ENCODE measurements at places on chromosomes 3 and 15.

GRCh38 chr3:16114429-16114828 is 60.1 kb upstream of the GALNT15 start:
- H3K4me1 ChIP-seq, result no peaks in the 10 kb centered on the region
- no peak for DNase-seq
- no peaks in the 10 kb centered on the region for H3K36me3 ChIP-seq
- H3K27ac ChIP-seq, result no peak overlapping the region
- peaks cover 4% of the 10 kb centered on the region for H3K27me3 ChIP-seq

DNA sequence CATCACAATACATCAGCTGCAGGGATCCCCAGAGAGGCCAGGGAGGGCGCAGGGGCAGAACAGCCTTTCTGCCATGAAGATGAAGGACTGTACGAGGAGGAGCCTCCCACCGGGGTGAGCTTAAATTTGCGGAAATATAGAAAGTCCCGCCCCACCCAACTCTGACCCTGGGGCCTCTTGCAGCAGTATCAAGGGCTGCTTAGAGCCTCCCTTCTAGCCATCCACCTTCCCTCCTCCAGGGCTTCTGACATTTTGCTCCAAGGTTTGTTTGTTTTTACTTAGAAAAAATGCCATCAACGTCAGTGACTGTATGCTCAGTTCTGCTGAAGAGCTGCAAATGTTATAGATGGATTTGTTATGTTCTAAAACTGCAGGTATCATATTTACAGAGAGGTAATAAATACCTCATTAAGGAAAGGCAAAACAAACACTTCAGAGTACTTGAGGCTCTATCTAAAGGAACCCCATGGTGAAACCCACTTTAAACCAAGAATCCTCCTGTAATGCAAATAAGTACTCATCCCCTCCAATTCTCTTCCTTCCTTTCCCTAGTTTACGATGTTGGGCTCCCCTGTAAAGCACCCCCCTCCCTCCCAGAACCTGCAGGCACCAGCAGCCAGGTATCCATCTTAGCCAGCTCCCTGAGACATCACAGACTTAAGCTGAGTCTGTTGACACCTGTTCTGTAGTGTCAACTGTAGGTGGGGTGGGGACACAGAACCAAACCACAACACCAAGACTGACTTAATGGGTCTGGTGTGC is 30.5 kb downstream of the RFTN1 start:
- H3K4me3 ChIP-seq, result no peak overlapping the region
- H3K36me3 ChIP-seq, result peaks cover 5% of the 10 kb centered on the region
- H3K27me3 ChIP-seq, result no peaks in the 10 kb centered on the region
- H3K4me1 ChIP-seq, result peaks cover 25% of the 10 kb centered on the region

GRCh38 chr15:80208758-80209734 is 43.0 kb downstream of the CTXND1 start:
- H3K27me3 ChIP-seq, result no peaks in the 10 kb centered on the region
- H3K4me1 ChIP-seq, result no peaks in the 10 kb centered on the region
- H3K27ac ChIP-seq, result no peak overlapping the region

GRCh38 chr15:69857686-69858391 is 239.9 kb downstream of the TLE3 start:
- H3K36me3 ChIP-seq, result no peaks in the 10 kb centered on the region
- H3K27ac ChIP-seq, result no peak overlapping the region
- peaks cover 10% of the 10 kb centered on the region for H3K4me1 ChIP-seq
- H3K27me3 ChIP-seq, result no peaks in the 10 kb centered on the region
- no peak overlapping the region for H3K4me3 ChIP-seq
- DNase-seq, result no peak

GRCh38 chr3:108791473-108791872 is 31.1 kb upstream of the TRAT1 start:
- H3K4me1 ChIP-seq, result no peaks in the 10 kb centered on the region
- H3K36me3 ChIP-seq, result no peaks in the 10 kb centered on the region
- H3K4me3 ChIP-seq, result no peak overlapping the region
- DNase-seq, result no peak

GRCh38 chr15:66481107-66481856 is 16.3 kb downstream of the SNAPC5 start:
- H3K27me3 ChIP-seq, result no peaks in the 10 kb centered on the region
- no peak overlapping the region for H3K27ac ChIP-seq
- no peak overlapping the region for H3K4me3 ChIP-seq
- peaks cover 30% of the 10 kb centered on the region for H3K36me3 ChIP-seq
- no peak for DNase-seq
- no peaks in the 10 kb centered on the region for H3K4me1 ChIP-seq

DNA sequence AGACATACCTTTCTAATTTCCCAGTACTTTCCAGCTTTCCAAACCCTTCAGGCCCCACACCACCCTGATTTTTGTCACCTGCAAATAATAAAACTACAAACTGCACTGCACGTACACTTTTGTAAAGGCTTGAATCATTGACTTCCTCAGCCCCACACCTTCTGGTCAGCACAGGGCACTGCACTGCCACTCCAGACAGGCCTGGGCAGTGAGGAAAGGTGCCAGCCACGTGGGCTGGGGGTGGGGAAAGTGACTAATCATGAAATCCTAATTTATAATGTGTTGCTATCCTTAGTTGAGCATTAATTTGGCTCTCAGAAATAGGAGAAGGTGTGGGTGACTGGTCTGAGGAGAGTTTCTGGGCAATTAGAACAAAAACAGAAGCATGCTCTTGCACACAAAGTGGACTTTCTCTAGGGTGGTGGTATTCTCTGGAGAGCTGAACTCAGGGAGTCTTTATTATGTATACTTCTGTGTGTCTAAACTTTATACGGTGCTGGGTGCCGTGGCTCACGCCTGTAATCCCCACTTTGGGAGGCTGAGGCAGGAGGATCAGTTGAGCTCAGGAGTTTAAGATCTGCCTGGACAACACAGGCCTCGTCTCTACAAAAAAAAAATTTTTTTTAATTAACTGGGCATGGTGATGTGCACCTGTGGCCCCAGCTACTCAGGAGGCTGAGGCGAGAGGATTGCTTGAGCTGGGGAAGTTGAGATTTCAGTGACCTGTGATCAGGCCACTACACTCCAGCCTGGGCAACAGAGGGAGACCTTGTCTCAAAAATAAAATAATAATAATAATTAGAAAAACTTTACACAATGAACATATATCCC is 58.2 kb upstream of the FLNB start:
- DNase-seq, result no peak
- H3K27me3 ChIP-seq, result no peaks in the 10 kb centered on the region
- H3K36me3 ChIP-seq, result no peaks in the 10 kb centered on the region
- no peaks in the 10 kb centered on the region for H3K4me1 ChIP-seq

GRCh38 chr3:11618904-11619303 is 24.8 kb downstream of the VGLL4 start:
- DNase-seq, result no peak
- H3K36me3 ChIP-seq, result no peaks in the 10 kb centered on the region
- H3K4me3 ChIP-seq, result no peak overlapping the region
- H3K27ac ChIP-seq, result no peak overlapping the region
- H3K27me3 ChIP-seq, result no peaks in the 10 kb centered on the region

GRCh38 chr3:29486917-29487316 is 206.0 kb downstream of the RBMS3 start:
- H3K27me3 ChIP-seq, result no peaks in the 10 kb centered on the region
- H3K4me1 ChIP-seq, result no peaks in the 10 kb centered on the region
- H3K4me3 ChIP-seq, result no peak overlapping the region
- H3K27ac ChIP-seq, result no peak overlapping the region
- no peak for DNase-seq

DNA sequence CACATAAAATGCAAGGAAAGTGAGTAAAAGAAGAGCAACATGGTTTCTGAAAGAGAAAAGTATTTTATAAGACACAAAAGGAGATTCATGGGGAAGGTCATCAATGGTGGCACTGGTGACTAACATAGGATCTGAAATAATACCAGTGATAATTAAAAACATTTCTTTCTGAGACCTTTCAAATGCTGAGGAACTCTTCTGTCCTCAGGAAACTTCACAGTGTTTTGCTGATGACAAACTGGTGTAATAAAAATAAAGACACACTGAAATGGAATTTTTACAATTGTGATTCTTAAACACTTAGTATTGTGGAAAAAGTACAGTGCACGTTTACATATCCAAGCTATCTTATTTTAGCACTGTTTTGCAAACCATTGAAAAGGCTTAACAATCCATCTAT is 80.4 kb upstream of the ZBTB20 start:
- DNase-seq, result no peak
- no peak overlapping the region for H3K27ac ChIP-seq
- no peaks in the 10 kb centered on the region for H3K36me3 ChIP-seq
- no peaks in the 10 kb centered on the region for H3K4me1 ChIP-seq

- no peak for DNase-seq
- H3K27me3 ChIP-seq, result no peaks in the 10 kb centered on the region
These were observed 2.4 kb downstream of the TNNC1 start for GRCh38 chr3:52451237-52452083.

DNA sequence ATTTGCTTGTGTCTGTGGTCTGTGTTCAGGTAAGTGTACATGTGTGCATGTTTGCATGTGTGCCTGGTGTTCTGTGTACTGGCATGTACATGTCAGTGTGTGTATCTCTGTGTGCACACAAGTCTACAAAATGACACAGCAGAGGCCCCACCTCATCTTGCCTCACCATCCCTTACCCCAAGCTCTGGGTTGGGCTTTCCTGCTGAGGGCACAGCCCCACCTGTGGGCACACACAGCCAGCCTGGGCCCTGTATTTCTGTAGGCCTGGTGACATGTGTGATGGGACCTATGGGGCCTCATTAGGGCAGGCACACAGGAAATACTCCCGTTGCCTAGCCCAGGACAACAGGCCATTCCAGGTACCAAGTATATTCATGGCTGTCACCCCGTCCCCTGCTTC is 13.5 kb downstream of the VIPR1 start:
- no peak overlapping the region for H3K27ac ChIP-seq
- no peaks in the 10 kb centered on the region for H3K27me3 ChIP-seq
- DNase-seq, result no peak
- peaks cover 24% of the 10 kb centered on the region for H3K4me1 ChIP-seq
- no peak overlapping the region for H3K4me3 ChIP-seq

DNA sequence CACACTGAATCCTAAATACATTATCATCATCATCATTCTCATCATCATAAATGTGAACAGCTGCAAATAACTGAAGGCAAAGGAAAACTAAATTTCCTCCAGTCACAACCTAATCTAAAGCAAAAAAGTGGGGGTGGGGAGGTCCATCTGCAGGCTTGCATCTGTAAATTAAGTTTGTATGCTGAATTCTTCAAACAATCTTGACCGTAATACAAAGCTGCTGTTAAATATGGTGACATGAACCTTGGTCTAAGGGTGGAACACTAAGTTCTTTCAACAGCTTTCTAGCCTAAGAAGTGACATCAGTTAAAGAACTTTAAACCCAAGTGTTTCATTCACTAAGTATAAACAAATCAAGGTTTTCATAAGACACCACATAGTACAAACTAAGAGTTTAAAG is 4.3 kb downstream of the LRRFIP2 start:
- no peaks in the 10 kb centered on the region for H3K27me3 ChIP-seq
- H3K36me3 ChIP-seq, result no peaks in the 10 kb centered on the region
- no peak for DNase-seq
- no peak overlapping the region for H3K27ac ChIP-seq
- peaks cover under 1% of the 10 kb centered on the region for H3K4me1 ChIP-seq

DNA sequence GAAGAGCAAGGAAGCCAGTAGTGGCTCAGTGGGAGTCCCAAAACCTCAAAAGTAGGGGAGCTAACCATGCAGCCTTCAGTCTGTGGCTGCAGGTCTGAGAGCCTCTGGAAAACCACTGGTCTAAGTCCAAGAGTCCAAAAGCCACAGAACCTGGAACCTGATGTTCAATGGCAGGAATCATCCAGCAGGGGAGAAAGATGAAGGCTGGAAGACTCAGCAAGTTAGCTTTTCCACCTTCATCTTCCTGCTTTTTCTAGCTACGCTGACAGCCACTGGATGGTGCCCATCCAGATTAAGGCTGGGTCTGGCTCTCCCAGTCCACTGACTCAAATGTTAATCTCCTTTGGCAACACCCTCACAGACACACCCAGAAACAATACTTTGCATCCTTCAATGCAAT is 626.3 kb downstream of the NAALADL2 start:
- H3K4me3 ChIP-seq, result no peak overlapping the region
- no peaks in the 10 kb centered on the region for H3K27me3 ChIP-seq
- no peak for DNase-seq
- no peaks in the 10 kb centered on the region for H3K36me3 ChIP-seq

- H3K4me1 ChIP-seq, result no peaks in the 10 kb centered on the region
- H3K27me3 ChIP-seq, result no peaks in the 10 kb centered on the region
- no peaks in the 10 kb centered on the region for H3K36me3 ChIP-seq
- H3K27ac ChIP-seq, result no peak overlapping the region
- no peak overlapping the region for H3K4me3 ChIP-seq
These were observed 236.9 kb downstream of the DTWD1 start for GRCh38 chr15:49857496-49858475.

GRCh38 chr3:131796558-131797198 is 238.1 kb downstream of the CPNE4 start:
- H3K4me3 ChIP-seq, result no peak overlapping the region
- H3K4me1 ChIP-seq, result no peaks in the 10 kb centered on the region
- no peak for DNase-seq
- no peaks in the 10 kb centered on the region for H3K27me3 ChIP-seq
- no peak overlapping the region for H3K27ac ChIP-seq
